ENCODE measurements at places on chromosomes 3 and 15.
A peak's percentile ranks its signal among the peaks of the same experiment; 100 is the strongest.

- DNase-seq, result no peak
Observed at GRCh38 chr15:68488290-68488689, 56.3 kb upstream of the ITGA11 start.

- no peak for DNase-seq
Observed at GRCh38 chr3:39148435-39149058, 4.8 kb downstream of the CSRNP1 start.

GRCh38 chr3:50661321-50661837 lies 13.3 kb upstream of the DOCK3 start:
- no peak for DNase-seq

DNA sequence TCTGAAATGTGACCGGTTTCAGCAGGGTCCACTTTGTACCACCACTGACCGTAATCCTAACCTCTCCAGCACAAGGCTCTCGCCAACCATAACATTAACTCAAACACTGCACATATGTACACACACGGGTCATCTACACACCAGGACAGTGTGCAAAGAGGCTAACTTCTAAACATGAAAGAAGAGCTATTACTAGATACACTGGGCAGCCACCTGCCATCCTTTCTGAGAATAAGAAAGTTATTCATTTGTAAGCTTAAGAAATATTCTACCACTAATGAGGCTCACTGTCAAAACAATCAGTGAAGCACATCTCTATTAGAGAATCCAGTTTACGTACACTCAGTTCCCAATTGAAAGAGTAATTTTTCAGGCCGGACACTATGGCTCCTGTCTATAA lies 59.1 kb upstream of the PARL start:
- DNase-seq, result no peak

GRCh38 chr3:46509661-46510187 lies 11.9 kb downstream of the RTP3 start:
- no peak for DNase-seq

- no peak for DNase-seq
Observed at GRCh38 chr3:111811811-111812210, 47.3 kb upstream of the PHLDB2 start.

GRCh38 chr3:124529826-124530571 lies 200.3 kb upstream of the UMPS start:
- no peak for DNase-seq

GRCh38 chr3:101703169-101703568 lies 16.7 kb upstream of the RPL24 start:
- no peak for DNase-seq

DNA sequence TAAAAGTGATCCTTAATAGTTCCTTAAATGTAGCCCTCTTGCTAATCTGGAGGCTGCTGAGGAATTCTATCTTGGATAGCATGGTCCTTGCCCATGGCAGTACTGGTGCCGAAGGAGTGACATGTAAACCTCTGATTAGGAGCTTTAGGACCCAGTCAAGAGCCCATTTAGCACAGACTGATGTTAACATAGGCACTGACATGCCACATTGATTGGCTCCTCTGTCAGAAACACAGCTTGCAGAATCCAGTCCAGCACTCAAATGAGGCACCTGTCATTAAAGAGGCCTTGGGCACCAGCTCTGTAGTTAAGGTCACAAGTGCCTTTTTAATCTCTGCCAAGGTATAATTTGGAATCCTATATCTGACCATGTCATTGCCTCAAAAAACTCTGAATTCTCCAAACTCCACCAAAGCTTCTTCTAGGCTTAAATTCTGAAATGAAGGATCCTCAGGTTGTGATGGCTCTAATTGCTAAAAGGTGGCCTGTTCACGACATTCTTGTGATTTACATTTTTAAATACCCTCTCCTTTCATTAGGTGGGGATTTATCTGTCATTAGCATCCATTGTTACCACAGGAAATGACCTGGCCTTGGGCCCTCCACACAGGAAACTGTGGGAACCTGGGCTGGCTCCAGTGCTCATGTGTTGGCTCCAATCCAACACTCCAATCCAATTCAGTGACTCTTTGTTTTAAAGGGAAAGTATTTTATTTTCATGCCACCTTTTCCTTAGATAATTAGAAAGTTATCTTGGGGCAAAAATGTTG lies 57.3 kb upstream of the RNF7 start:
- DNase-seq, result no peak

GRCh38 chr3:172249039-172249438 lies 199.2 kb downstream of the GHSR start:
- DNase-seq, result no peak

DNA sequence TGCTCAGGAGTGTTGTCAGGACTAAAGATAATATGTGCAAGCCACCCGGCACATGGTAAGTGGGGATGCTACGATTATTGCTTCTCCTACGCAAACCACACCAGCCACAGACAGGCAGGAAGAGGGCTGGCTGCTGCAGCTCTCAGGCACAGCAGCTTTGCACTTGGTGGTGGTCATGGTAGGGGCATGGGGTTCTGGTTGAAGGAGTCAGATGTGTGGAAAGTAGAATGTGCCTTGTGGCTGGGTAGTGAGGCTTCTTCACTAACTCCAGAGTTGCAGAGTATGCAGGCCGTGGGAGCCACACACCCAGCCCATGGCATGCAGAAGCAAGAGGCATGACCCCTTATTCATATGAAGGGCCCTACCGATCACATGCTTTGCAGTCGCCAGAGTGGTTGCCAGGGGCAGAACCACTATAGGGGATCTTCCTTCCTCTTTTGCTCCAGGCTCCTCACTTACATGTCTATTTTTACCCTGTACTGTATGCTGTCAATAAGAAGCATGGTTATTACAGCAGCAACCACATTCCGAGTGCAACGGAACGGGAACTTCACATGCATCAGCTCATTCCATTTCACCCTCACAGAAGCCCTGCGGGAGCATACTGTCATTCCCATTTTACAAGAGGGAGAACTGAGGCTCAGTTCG lies 59.2 kb upstream of the HERC1 start:
- peak; percentile 49 for DNase-seq

GRCh38 chr3:71497367-71497897 lies 86.1 kb downstream of the FOXP1 start:
- DNase-seq, result no peak

GRCh38 chr3:34323517-34323916 lies 525.1 kb downstream of the PDCD6IP start:
- no peak for DNase-seq

- DNase-seq, result no peak
Observed at GRCh38 chr3:174275336-174275735, 583.8 kb upstream of the NAALADL2 start.

GRCh38 chr3:150098621-150099020 lies 127.9 kb upstream of the PFN2 start:
- no peak for DNase-seq

DNA sequence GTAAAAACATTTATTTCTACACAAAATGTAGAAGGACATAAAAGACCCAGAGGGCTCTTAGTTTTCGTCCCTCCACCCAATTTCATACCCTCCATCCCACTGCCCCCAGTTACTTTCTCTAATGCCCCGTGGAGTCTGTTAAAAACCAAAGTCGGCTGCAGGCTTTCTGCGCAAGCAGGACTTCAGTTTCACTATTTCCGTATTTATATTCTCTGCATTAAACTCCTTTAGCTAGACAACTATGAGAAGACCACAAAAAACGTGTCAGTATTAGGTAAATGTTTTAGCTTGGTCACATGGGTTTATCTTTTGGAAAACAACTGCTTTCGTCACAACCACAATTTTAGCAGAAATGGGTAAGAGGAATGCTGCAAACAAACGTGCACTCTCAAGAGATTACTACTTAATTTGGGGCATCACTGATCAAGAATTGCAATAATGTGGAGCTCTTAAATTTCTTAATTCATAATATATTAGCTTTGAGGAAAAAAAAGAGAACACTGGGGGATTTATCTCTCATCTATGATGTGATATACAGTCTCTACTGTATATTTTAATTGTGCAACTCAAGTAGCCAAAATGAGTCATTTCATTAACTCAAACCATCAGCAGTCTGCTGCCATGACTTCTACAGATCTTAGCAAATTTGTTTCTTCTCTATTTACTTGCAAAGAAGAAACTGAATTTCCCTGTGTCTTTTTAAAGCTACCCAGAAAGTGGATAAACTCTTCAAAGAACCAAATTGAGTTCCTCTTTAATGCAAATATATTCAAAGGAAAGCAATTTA lies 740 bp upstream of the NSMCE3 start:
- no peak for DNase-seq

DNA sequence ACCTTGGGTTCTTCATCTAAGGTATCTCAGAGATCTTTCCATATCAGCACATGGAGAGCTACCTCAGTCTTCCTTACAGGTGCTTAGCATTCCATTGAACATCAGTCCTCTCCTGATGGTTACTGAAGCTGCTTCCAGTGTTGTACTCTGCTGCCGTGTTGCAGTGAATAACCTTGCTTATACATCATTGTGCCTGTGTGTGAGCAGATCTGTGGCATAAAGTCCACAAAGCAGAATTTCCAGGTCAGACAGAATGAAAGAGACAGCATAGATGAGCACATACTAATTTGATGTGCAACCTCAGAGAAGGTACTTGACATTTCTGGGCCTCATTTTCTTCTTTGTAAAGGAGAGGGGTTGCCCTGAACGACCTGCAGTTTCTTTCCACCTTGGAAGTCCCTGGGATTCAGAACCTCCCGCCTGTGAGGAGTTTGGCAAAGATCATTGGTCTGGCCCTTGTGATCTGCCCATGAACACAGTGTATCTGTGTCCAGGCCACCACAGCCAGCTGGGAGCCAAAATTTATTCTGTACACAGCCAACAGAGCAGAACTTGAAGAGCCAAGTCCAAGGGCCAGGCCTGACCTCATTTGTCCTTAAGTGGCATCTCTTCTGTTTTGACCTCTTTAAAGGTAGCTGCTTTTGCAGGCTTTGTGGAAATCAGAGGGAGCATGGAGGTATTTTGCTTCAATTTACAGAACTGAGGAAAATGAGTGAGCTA lies 57.2 kb upstream of the SLC7A14 start:
- DNase-seq, result no peak

DNA sequence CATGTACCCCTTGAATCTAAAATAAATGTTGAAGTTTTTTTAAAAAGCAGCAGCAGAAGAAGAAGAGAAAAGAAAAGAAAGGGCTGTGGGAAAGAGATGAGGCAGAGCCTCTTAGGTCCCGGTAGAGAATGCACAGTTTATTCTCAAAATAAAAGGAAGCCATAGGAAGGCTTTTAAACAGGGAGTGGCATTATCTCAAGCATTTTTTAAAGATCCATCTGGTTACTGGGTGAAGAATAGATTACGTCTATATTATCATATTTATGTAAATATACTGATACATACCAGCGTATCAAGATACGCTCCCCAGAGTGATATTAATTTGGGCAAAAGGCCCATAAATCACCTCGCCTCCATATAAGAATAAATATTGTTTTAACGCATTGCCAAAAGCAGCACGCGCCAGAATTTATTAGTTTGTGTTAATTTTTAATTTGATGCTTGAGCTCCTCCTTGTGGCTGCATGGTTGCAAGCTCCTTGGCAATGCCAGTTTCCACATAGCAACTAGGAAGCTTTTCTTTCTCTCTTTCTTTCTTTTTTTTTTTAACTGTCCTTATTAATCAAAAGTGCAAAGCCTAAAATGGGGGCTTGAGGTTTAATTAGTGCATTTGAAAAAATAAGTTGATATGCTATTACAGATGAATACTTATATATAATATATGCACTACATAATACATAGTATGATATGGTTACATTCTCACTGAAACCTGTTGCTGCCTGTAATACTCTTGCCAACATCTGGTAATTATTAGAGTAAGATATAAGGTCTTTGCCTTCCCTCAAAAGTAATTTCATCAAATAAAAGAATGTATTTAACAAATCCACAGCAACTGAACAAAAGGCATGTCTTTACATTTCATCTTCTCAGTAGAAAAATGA lies 242.8 kb upstream of the UBE2E2 start:
- no peak for DNase-seq

DNA sequence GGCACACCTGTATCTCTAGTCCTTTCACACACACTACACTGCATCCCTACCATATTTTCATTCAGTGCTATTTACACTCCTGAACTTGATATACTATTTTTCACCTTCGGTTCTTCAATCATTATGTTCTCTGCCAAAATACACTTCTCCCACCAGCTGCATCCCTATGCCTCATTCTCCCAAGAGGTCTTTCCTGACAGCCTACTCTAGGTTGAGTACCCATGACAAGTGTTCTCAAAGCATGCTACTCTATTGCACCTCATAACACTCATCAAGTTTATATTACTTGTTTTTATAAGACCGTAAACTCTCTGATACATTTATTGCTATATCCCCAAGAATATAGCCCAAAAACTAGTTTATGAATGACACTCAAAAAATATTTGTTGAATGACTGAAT lies 549.5 kb downstream of the PYDC2 start:
- no peak for DNase-seq

DNA sequence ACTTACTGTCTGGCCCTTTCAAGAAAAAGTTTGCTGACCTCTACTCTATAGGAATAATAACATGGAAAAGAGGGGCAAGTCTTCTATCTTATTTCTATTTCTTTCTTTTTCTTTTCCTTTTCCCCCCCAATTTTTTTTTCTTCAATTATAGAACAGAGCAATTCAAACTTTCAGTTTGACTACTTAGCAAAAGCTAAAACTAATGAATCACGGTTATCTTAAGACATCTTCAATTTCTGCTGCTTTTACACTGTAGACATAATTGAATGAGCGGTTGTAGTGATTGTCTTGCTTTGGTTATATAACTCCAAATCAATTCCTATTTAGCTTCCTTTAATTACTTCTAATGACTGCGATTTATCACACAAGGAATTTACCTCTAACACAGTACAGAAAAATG lies 74.3 kb upstream of the P2RY1 start:
- no peak for DNase-seq

DNA sequence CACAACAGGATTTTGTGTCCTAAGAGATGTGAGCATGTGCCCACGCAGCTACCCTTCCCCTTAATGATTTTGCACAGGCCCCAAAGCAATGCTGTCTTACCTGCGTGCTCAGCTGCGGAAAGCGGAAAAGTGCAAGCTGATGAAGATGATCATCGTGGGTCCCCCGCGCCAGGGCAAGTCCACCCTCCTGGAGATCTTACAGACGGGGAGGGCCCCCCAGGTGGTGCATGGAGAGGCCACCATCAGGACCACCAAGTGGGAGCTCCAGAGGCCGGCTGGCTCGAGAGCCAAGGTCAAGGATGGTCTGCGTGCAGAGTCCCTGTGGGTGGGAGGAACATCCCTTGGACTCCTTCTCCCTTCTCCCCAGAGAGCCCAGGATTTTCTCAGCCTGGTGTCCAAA lies 103.1 kb downstream of the LRRK1 start:
- no peak for DNase-seq

DNA sequence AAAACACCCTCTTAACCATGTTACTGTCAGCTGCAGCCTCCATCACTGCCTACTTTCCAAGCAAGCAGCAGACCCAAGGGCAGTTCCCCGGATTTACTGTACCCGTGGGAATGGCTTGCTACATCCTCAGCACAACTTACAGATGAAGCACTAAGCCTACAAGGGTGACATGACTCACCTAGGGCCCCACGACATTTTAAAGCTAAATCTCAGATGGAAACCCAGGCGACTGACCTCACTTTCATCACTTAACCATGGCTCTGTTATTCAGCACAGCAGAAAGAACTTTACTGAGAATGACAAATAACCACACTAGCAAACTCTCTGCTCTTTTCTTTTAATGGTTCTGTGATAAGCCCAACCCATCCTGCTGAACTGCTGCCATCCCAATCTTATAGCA lies 65.6 kb downstream of the SUMF1 start:
- DNase-seq, result no peak

All from stimulated activated CD8-positive, alpha-beta memory T cell treated with anti-CD3 and anti-CD28 coated beads, Interleukin-7, amount 100 ng/mL, for 1 hour (primary cell).